ENCODE measurements at places on chromosomes 1 and 21. TPM values are rescaled to one million over a fixed set of nuclear protein-coding genes. Genes with fewer than 3 reads are reported as not detected.

DNA sequence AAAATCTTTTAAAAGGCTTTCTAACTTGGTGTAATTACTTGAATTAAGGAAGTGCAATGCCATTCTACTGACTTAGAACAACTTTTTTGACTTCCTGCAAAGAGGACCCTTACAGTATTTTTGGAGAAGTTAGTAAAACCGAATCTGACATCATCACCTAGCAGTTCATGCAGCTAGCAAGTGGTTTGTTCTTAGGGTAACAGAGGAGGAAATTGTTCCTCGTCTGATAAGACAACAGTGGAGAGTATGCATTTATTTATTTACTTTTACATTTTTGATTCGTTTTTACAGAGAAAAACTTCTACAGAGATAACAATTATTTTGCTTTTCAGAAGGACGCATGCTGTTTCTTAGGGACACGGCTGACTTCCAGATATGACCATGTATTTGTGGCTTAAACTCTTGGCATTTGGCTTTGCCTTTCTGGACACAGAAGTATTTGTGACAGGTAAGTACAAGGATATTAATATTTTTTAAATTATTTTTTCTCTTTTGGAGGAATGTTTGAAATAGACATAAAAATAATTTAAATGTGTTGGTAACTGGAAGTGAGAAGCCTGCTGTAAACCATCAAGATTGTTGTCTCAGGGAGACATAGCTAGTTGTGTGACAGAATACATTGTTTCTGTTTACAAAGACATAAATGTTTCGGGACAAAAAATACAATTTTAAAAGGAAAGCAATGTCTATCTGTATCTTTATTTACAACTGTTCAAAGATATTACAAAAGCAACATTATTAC is at the start of gene PTPRC:
PTPRC (plus strand) TSS at position 147 of the 742 bp plus-strand sequence; CDS start at position 376, 229 bp downstream.
- no peak for DNase-seq

GRCh38 chr1:113935970-113936369 is 6.8 kb downstream of the HIPK1 start:
- no peak for DNase-seq

DNA sequence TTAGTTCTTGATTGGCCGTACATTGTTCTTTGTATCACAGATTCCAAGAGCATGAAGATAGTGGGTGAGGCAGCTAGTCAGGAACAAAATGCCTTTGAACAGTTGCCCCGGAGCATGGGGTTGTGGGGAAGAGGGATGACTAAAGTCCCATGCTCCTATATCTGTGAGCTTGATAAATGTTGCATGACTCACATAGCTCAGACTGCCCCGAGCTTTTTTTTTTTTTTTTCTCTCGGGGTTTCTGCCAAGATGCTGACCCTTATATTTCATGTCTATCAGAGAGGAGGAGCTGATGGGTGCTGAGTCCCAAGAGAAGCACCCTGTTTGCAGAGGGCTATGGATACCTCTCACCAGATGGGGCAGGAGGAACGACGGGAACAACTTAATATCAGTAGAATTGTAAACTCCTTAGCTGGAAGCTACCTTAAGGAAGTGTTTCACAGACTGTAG is 40.6 kb downstream of the SRRM1 start:
- peak; percentile 99 for DNase-seq

- peak; percentile 80 for DNase-seq
Observed at GRCh38 chr1:52668711-52669110, 29.4 kb downstream of the COA7 start.

DNA sequence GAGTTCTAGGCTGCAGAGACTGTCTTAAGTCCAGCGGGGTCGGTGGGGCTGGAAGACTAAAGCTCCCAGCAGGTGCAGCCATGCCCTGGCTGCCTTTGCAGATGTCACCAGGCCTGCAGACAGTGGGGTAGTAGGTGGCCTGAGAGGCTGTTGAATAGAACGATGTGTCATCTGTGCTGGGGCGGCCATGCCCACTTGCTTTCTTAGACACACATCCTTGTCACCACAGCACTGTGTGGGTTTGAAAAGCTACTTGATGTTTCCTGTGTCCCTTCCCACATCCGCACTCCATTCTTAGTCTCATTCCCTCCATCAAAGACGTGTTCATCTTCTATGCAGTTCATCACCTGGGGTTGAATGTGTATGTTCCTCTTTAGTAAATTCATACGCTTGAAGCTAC is 184.5 kb upstream of the TMEM51 start:
- no peak for DNase-seq

GRCh38 chr1:224507771-224508523 is 73.3 kb upstream of the WDR26 start:
- no peak for DNase-seq

DNA sequence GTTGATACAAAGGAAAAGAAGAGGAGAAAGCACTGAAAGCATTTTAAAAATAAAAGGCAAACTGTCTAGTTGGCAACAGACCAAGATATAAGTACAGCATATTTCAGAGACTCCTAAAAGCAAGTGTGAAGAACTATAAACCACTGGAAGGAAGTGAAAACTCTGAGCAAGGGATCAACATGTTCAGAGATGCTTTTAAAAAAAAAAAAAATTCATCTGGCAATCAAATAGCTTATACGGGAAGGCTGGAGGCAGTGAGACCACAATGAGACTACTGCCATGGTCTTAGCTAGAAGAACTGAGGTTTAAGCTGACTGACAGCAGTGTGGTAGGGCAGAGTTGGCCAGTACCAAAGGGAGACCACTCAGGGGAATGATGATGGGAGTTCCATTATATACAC is 124.3 kb downstream of the VAV3 start:
- DNase-seq = no peak

GRCh38 chr21:26137379-26138060 is 33.0 kb downstream of the APP start:
- no peak for DNase-seq

DNA sequence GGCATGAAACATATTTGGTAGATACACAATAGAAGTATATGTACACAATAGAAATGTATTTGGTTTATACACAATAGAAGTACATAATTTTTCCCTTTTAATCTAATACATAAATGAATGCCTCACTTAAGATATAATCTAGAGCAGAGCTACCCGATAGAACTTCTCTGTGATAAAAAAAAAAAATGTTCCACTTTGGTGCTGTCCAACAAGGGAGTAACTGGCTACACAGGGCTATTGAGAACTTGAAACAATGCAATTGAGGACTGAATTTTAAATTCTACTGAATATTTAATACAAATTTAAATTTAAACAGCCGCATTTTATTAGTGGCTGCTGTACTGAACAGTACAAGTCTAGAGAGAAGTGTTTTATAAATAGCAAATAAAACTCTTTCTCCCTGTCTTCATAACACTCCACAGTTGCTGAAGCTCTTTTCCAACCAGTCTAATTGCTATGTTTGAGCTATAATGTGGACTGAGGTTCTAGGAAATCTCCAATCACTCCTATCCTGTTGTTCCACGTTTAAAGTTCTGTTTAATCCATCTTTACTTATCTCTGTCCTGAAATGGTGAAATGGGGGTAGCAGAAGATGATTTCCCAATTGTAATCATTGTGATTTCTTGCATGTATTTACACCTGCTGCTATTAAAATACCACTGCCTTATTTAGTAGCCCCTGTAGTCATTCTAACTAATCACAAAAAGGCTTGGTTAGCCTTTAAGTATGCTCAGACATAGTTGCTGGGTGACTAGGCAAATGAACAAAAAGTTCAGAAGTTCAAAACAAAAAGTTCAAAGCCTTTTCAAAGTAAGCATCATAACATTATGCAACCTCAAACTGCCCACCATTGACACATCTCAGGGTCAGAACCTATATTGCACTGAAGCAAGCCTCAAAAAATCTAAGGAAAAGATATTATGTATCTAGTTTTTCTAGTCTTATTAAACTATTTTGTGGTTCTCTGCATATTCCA is 192.3 kb upstream of the C1orf87 start:
- peak; percentile 35 for DNase-seq

DNA sequence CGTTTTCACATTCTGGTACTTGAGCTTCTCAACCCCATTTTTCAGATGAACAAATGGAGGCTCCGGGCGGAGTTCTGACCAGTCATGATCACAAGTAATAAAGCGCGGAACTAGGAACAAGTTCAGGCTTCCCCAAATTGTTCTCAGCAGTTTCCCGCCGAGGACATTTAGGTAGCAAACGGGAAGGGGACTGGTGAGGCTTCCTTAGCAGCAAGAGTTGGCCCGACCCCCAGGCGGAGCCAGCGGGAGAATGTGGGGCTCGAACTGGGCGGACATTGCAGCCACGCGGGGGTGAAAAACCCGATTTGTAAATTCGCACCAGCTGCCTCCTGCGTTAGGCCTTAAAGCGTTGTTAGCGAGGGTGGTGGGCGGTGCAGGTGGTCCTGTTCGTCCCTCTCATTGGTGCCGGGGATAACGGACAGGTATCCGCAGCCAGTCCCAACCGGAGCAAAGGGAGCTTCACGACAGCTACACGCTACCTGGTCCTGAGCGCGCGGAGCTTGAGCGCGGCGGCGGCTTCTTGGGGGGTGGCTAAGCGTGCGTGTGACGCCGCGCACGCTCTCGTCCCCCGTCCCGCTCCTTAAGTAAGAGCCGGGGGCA is 15.3 kb downstream of the SEMA6C start:
- peak; percentile 17 for DNase-seq

TMEM125 gene
- 5.1 TPM for total RNA-seq

SHISA4 gene
- 11.7 TPM for total RNA-seq

Measured in mammary epithelial cell (primary cell).